Osteoblast (primary cell): ENCODE measurements at places on chromosomes 1 and 21. TPM values are rescaled to one million over a fixed set of nuclear protein-coding genes. Genes with fewer than 3 reads are reported as not detected.

The EPHA8 gene
- not detected in 2 replicates for total RNA-seq

The PTGFR gene
- 67.7 and 81.9 TPM in 2 replicates for total RNA-seq

The KIFAP3 gene
- total RNA-seq = 44.9 and 50.4 TPM in 2 replicates

The SH3D21 gene
- total RNA-seq = 1.8 and 2.2 TPM in 2 replicates

The GUCA2B gene
- not detected in 2 replicates for total RNA-seq

The LEMD1 gene
- total RNA-seq = not detected in 2 replicates

The CFHR3 gene
- 0.36 TPM in 1 of 2 replicates, not detected in the other for total RNA-seq

The DAB1 gene
- not detected in 2 replicates for total RNA-seq

The TEX38 gene
- 0.29 TPM in 1 of 2 replicates, not detected in the other for total RNA-seq

The S100A3 gene
- 4.4 and 7.6 TPM in 2 replicates for total RNA-seq

The BRINP3 gene
- not detected in 2 replicates for total RNA-seq

The ACKR1 gene
- not detected in 2 replicates for total RNA-seq

The TCEA3 gene
- total RNA-seq = 28.9 and 31.5 TPM in 2 replicates

The NPHS2 gene
- total RNA-seq = not detected in 2 replicates

The EXO1 gene
- total RNA-seq = 1.8 and 6.2 TPM in 2 replicates

The MIXL1 gene
- 0.29 TPM in 1 of 2 replicates, not detected in the other for total RNA-seq
